ENCODE measurements at places on chromosomes 2 and 18.

- DNase-seq: no peak
Observed at GRCh38 chr18:25077038-25077943, 274.7 kb downstream of the ZNF521 start.

DNA sequence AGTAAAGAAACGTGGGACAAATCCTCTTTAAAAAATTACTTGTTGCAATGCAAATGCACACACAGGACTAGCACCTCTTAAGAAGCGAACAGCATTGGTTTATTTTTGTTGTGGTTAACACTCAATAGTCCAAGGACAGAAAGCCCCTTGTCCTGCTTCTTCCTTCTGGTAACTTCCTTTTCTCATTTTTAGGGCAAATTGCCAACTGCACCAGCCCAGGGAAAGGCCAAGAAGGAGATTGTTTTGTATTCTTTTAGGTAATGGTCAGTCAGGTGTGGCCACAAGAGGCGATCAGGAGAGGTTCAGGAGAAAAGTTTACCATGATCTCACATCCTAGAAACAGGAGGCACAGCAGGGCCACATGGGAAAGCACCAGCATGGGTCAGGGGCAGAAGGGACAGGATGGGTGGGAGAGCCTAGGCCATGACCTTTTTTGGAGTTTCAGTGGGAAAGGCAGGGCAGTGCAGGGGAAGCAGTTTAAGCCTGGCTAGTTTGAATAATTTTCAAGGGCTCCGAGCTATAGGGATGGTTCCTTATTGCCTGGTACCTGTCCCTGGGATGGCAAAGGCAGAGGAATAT lies 73.0 kb downstream of the CHRNA1 start:
- no peak for DNase-seq

GRCh38 chr2:105406221-105406620 lies 7.4 kb upstream of the FHL2 start:
- no peak for DNase-seq

- no peak for DNase-seq
Observed at GRCh38 chr2:11408959-11409571, 56.9 kb downstream of the E2F6 start.

DNA sequence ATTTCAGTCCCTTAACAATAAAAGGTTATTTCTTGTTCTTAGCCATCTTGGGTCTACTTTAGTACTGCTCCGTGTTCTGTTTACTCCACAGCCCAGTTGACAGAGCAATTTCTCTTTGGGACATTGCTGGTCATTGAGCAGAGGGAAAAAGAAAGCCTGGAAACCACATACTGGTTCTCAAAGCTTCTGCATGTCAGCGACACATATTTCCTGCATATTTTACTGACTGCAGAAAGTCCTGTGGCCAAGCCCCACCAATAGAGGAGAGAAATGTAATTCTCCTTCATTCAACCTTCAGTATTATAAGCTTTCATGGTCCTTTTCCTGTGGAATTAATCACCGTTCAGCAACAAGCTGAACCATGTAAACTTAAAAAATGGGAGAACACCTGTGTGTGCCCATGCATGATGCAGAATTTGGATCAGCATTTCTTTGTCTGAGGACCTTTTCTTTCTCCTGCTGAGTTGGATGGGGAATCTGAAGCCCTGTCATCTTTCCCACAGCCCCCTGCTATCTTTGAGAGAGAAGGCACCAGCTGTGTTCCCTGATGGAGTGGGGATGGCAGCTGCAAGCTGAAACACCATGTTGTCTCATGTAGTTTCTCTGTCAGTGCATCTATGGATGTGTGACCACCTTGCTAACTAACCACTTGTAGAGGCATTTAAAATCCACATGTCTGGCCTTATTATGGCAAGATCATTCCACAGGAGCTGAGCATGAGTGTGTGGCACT lies 431.6 kb downstream of the MEIS1 start:
- no peak for DNase-seq

GRCh38 chr2:42060028-42060427 lies 12.2 kb downstream of the PKDCC start:
- DNase-seq: no peak

GRCh38 chr2:10990561-10991111 lies 78.9 kb downstream of the KCNF1 start:
- no peak for DNase-seq

DNA sequence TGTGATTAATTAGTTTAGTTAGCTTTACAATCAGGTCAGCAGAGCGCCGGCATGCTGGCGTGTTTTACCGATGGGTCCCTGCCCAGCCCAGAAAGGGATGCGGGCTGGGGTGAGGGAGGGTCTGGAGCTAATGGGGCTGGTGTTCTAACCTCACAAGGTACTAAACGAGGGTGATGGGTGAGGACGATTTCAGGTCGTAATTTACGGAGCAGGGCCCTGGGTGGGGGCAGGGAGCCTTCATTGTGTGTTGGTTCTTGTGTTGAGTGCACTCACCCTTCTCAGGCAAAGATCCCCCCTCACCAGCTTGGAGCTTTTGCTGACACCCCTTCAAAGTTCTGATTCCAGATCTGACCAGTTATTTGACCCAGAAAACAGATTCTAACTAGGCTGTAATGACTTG lies 39.5 kb downstream of the PTGR3 start:
- no peak for DNase-seq

GRCh38 chr2:150464270-150464669 lies 23.2 kb downstream of the RND3 start:
- no peak for DNase-seq

DNA sequence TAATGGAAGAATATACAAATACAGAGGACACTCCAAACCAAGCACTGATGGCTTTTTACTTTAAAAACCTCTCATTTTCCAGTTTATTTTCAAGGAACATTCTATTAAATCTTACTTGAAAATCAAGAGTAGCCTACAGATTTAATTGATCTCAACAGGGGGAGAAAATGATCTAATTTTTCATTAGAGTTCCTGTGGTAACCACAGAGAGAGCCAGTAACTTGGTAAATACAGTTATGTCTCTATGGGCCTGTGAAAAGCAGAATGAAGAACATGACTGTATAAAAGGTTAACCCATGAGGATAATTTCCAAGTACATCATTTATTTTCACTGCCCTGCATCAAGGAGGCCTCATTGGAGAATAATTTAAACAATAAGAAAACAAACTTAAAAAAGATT lies 39.8 kb upstream of the ITPRID2 start:
- DNase-seq: no peak

- peak; percentile 50 for DNase-seq
Observed at GRCh38 chr18:54828281-54828881, at the start of gene RAB27B. Gene RAB27B, plus strand, starts transcription at chr18:54828477. Its CDS starts 49,109 bp downstream, at chr18:54877586.

- DNase-seq: no peak
Observed at GRCh38 chr2:200713704-200714064, 98.0 kb upstream of the BZW1 start.

Data from activated T-helper 1 cell treated with Interleukin-2 at 50 U/mL for 16 hours (primary cell).